ENCODE measurements at places on chromosomes 2 and 18. TPM values are rescaled to one million over a fixed set of nuclear protein-coding genes. Genes with fewer than 3 reads are reported as not detected.
A peak's percentile ranks its signal among the peaks of the same experiment; 100 is the strongest.

DNA sequence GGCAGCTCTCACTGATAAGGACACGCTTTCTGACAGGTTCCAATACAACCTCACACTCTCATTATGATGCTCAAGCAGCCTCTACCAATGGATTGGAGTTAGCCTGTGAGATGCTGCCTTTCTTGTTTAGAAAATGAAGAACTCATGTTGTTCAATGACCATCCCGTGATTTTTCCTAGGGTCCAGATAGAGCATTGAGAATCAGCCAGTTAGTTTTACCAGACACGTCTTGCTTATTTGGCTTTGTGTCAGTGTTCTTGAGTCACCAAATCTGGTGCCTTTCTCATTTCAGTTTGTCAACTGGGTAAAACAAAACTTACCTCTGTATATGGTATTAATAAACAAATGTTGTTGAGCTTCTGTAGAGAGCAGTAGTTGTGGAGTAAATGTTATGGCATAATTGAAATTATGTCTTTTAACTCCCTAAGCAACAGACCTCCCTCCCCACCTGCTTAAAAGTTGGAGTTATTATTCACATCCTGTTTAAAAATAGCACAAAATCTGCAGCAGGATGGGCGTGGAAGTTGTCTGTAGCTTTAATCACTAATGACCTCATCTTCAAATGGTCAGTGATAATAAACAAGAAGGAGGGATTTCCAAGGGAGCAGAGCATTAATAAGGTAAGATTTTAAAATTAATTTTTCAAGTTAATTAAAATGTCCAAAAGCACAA lies 167.3 kb downstream of the HRH4 start:
- DNase-seq: no peak

DNA sequence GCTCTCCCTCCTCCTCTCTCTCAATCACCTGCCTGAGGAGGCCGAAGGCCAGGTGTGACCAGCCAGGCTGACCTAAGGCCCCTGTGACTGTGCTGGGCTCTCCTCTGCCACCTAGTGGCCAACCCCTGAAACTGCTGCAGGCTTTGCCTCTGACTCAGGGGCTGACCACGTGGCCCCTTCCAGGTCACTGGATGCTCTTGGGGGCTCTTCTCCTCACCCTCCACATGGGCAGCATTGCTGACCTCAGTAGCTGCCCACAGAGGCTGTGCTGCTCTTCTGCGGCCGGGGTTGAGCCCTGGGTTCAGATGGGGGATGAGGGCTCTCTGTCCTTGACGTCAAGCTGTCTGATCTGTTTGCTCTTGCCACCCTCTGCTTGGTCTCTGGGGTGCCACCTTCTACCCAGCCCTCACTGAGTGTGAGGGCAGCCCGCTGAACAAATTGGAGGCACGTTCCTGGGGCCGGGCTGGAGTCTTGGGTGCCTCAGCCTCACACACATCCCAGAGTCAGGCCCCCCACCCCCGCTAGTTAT lies 122.7 kb downstream of the TWIST2 start:
- peak; percentile 36 for DNase-seq

- no peak for DNase-seq
Measured at GRCh38 chr2:227466887-227467600, 4.9 kb upstream of the AGFG1 start.

- DNase-seq: no peak
Measured at GRCh38 chr2:202052235-202052634, 18.6 kb downstream of the FZD7 start.

- DNase-seq: no peak
Measured at GRCh38 chr2:163157891-163158496, 319.4 kb upstream of the KCNH7 start.

RUFY4 gene
- total RNA-seq: not detected

POTEJ gene
- not detected for total RNA-seq

DNA sequence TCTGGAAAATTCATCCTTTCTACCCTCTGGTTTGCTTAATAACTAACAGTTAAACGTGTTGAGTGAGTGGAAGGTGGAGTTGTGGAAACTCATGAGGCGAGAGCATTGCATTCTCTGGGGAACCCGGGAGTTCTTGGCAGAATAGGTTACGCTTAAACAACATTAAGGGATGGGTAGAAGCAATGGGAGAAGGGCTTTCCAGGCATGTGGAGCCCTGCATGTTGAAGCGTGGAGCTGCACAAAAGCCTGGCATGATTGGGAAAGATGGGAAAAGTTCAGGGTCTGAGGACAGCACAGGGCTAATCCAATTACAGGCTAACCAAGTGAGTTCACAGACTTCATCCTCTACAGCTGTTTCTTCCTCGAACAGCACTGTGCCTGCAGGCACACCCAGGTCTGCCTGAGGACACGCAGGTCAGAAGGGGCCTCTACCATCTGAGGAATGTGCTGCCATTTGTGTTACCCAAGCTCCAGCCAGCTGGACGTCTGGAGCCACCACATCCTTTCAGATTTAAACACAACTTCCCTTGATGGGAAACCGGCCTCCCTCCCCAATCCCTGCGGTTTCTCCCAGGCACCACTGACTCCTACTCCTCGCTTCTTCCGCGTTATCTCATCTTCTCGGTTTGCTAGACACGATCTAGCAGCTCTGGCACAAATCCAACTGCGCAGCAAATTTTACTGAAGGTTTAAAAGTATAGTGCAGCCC lies 164.2 kb downstream of the ANTXR1 start:
- no peak for DNase-seq

DNA sequence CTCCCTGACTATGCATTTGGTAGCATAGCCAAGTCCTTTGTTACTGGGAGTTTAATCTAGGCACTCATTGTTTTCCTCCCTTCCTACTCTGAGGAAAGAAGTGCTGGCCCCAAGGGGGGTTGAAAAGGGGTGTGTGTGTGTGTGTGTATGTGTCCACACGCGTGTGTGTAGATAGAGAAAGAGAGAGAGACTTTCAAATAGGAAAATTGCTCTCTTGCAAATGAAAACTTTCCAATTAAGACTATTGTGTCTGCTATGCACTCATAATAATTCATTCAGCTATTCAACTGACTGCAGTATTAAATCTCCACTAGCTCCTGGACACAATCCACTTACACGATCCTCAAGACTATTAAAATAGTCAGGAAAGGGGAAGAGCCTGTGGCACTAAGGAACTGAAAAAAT lies 92.9 kb upstream of the CSRNP3 start:
- DNase-seq: no peak

- DNase-seq: no peak
Measured at GRCh38 chr2:242098445-242099128, 229.1 kb downstream of the RTP5 start.

GRCh38 chr2:96117701-96118588 lies 1.6 kb upstream of the ADRA2B start:
- no peak for DNase-seq

LRRTM1 gene
- total RNA-seq: not detected

GRCh38 chr2:232457121-232458011 lies 1.4 kb downstream of the ALPI start:
- no peak for DNase-seq

DNA sequence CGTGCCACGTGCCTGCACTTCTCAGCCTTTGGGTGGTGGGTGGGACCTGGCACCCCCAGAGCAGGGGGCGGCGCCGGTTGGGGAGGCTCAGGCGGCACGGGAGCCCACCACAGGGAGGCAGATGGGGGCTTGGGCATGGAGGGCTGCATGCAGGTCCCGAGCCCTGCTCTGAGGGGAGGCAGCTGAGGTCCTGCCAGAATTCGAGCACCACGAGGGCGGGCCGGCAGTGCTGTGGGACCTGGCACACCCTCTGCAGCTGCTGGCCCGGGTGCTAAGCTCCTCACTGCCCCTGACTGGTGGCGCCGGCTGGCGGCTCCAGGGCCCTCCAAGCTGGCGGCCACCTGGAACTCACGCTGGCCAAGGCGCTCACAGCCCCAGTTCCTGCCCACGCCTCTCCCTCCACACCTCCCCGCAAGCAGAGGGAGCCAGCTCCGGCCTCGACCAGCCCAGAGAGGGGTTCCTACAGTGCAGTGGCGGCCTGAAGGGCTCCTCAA lies 1176.8 kb upstream of the GYPC start:
- DNase-seq: no peak

GRCh38 chr2:127704641-127705390 lies 3.5 kb downstream of the SFT2D3 start:
- no peak for DNase-seq

DNA sequence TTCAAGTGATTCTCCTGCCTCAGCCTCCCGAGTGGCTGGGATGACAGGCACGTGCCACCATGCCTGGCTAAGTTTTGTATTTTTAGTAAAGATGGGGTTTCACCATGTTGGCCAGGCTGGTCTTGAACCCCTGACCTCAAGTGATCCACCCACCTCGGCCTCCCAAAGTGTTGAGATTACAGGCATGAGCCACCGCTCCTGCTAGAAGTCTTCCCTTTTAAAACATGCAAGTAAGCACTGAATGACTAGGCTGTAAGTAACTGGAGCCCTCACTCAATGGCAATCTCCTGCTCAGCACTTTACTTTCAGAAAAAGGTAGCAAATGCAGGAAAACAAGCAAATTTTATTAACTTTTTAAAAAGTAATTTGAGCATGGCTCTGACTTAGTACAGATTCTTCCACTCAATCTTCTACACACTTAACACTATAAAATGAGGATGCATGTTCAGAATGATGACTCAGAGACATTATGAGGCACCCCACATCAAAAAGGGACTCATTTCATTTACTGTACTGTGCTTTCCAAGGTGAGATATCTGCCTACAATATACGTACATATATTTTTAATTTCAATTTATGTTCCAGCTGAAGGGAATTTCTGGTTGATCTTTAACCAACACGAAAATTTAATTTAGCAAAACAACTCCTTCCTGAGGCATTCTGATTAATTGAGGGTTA lies 6.6 kb upstream of the NCK2 start:
- DNase-seq: no peak

PROM2 gene
- total RNA-seq: 22.6 TPM

DNA sequence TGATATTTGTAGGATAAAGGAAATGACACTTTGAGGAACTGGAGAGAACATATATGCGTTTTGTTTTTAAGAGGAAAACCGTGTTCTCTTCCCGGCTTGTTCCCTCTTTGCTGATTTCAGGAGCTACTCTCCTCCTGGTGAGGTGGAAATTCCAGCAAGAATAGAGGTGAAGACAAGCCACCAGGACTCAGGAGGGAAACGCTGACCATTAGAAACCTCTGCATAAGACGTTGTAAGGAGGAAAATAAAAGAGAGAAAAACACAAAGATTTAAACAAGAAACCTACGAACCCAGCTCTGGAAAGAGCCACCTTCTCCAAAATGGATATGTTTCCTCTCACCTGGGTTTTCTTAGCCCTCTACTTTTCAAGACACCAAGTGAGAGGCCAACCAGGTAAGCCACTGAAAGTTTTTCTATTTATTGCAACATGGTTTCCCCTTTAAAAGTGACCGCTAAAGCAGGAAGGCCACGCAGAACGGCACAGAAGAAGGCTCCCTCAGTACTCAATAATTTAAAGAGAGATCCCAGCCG lies 735 bp downstream of the NRP2 start:
- no peak for DNase-seq

DNA sequence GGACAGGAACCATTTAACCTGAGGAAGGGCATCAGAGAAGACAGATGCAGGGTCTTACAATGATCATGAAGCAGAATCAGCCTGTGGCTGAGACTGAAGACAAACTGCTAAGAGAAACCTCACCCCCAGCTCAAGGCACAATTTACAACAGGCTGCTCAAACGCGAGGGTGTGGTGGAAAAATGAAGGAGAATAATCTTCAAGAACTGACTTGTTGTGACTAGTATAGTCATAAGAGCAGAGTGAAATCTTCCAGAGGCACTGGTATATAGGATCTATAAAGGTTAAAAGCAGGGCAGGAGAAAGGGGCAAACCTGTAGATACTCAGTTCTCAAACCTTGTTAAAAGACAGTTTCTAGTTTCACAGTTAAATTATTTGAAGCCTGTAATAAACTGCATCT lies 1155.8 kb upstream of the TMEFF2 start:
- DNase-seq: no peak

SLC1A4 gene
- 5.7 TPM for total RNA-seq

GRCh38 chr2:55019526-55020258 lies 30.6 kb downstream of the RTN4 start:
- DNase-seq: no peak

TRABD2A gene
- not detected for total RNA-seq

DNA sequence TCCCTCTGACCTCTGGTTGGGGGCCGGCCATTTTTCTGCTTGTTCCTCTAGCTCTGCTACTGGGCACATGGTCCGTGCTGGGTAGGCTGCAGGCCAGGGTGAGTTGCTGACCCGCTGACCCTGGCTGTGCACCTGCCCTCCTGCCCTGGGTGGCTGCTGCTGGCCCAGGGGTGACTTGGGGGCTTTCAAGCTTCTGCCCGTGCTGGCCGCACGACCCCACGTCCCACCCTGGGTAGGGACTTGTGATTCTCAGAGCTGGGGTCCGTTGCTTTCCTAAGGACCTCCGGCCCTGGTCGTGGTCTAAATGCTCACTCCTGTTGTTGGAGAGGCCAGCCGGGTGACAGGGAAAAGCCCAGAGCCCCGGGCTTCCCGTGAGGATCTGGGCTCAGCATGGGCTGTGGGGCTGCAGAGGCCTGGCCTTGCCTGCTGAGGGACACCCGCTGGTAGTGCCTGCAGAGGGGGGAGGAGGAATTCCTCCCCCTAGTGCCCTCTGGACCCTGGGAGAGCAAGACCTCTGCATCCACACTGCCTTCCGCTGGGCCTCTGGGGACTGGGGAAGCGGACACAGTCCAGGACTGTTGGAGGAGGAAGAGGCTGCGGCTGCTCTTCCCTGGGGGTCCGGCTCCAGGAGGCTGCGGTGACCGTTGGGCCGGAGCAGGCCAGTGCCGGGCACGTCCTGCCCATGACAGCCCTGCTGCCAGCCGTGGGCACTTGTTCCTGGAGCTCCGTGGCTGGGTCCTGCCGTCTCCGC lies 6.3 kb upstream of the GAL3ST2 start:
- DNase-seq: no peak

DNA sequence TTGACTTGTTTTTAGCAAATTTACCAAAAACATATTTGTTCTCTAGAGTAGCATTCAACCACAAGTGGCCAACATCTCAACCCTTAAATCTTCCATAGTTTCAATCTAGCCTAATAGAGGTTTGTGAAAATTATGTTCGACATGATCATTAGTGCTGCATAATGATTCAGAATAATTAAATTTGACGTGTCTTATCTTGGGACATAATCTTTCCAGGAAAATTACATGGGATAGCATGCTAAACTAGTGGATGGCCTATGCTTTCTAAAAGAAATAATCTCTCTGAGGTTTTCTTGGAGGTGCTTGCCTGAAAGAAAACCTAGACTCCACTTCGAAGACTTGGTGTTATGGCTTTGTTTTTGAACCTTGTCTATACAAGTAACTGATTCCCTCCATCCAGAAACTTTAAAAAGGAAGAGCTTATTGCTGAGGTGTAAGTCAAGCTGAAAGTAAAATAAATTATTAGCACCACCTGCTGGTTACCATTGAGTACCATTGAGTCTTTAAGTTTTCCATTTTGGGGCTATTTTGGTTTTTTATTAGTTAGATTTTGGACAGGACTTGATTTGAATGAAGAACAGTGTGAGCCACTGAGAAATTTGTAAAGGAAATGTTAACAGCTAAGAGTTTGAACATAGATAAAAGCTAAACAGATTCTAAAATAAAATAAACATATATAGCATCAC lies 32.7 kb downstream of the COX7A2L start:
- DNase-seq: no peak

Measured in thyroid gland (tissue), 4 donors.